RWPE2 (cell line): ENCODE measurements at places on chromosomes 1 and 21.

DNA sequence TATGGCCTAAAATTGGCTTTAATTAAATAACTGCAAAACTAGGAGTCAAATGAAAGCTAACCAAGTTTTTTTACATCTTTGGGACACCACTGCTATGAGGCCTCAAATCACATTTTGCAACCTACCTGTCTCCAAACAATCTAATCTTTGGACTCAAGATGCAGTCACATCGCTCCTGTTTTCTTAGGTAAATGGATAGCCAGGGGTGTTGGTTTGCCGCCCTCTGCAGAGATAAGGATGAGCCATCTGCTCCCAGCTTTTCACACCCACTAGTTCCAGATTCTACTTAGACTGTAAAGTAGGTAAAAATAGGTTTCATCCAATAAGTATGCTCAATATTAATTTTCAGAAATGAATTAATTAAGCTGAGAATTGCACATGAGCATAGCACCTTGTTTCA is 456.5 kb downstream of the KIF26B start:
- DNase-seq, result no peak

DNA sequence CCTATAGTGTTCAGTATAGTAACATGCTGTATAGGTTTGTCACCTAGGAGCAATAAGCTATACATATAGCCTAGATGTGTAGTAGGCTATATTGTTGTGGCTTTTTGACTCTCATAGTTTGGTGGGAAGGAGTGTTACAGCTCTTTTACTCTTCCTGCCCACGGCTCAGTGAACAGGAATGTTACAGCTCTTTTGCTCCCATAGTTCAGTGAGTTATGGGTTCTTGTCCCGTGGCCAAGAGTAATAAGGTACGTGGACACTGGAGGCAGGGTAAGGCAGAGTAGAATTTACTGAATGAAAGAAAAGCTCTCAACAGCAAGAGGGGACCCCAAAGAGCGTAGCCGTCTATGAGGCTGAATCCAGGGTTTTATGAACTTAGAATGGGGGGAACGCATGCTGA is 734.3 kb downstream of the ADGRL2 start:
- no peak for DNase-seq

DNA sequence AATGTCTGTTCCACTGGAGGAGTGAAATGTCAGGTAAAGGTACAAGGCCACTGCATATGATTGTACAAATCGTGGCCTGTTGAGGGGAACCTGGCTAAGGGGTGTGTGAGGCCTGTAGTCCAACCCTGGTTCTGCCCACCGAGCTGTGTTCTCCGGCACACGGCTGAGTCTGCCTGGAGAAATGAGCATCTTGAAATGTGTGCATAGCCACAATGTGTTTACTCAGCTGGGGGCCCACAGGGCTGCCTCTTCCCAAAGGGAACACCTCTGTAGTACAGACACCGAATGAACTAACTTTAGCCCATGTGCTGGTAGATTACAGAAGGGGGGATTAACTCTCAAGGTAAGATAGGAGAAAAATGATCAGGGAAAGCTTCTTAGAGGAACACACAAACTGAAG is 30.2 kb downstream of the AK4 start:
- no peak for DNase-seq

- no peak for DNase-seq
Observed at GRCh38 chr21:38170283-38170682, 86.5 kb upstream of the KCNJ15 start.

DNA sequence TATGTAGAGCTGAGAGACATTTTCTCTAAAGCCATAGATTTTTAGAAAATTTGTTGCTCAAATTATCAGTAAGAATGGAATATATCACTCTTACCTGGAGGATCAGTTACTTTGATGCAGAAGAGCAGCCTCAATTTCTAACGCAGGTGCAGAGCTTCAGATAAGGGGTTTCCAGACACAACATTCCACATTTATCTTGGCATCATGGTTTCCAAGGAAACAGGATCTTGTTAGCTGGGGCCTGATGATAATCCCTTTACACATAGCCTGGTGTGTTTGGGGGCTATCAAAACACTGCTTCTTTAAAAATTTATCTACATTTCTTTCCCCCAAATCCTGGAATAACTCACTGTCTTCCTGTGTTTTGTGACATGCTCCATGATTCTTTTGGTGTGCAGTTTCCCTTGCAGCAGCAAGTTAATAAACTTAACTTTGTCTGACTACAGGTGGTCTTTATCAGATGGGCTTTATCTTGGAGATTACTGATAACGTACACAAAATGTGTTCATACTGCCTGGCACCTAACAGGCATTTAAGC is 2.7 kb upstream of the STX12 start:
- DNase-seq, result no peak

- no peak for DNase-seq
Observed at GRCh38 chr1:23419180-23419579, 5.4 kb downstream of the TCEA3 start.
